ENCODE measurements at places on chromosomes 4 and X. TPM values are rescaled to one million over a fixed set of nuclear protein-coding genes. Genes with fewer than 3 reads are reported as not detected.

Gene FRMD7
- total RNA-seq: not detected

Gene TBCK
- 70.7 TPM for total RNA-seq

Gene FAM47B
- total RNA-seq: not detected

Gene OPRPN
- not detected for total RNA-seq

Gene NOCT
- 1.7 TPM for total RNA-seq

Gene NMU
- total RNA-seq: not detected

Gene RRH
- not detected for total RNA-seq

Gene RHOXF2
- not detected for total RNA-seq

Gene LRIT3
- 0.35 TPM for total RNA-seq

Gene PPEF2
- total RNA-seq: 1.5 TPM

Gene XKRX
- 3.4 TPM for total RNA-seq

Gene CLDN34
- not detected for total RNA-seq

Gene SAGE1
- total RNA-seq: not detected

Measured in naive thymus-derived CD4-positive, alpha-beta T cell (primary cell).